Effector CD8-positive, alpha-beta T cell (primary cell): ENCODE measurements at places on chromosomes 2 and 18.
A peak's percentile ranks its signal among the peaks of the same experiment; 100 is the strongest.

- DNase-seq: no peak
Observed at GRCh38 chr2:185875136-185875931, 136.7 kb downstream of the FSIP2 start.

DNA sequence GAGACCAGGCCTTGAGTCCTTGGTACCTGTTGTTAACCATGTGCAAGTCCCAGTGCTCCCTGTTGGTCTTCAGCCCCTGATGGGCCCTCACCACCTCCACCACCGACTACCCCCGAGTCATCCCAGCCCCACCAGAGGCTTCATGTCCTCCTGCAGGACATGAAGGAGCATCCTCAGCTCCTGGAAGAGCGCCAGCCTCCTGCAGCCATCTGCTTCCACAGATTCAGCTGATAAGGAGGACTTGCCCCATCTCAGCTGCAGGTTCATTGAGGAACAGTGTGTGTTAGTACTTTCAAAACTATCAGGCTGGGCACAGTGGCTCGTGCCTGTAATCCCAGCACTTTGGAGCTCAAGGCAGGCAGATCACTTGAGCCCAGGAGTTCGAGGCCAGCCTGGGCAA is 151.9 kb downstream of the ATP9B start:
- no peak for DNase-seq

DNA sequence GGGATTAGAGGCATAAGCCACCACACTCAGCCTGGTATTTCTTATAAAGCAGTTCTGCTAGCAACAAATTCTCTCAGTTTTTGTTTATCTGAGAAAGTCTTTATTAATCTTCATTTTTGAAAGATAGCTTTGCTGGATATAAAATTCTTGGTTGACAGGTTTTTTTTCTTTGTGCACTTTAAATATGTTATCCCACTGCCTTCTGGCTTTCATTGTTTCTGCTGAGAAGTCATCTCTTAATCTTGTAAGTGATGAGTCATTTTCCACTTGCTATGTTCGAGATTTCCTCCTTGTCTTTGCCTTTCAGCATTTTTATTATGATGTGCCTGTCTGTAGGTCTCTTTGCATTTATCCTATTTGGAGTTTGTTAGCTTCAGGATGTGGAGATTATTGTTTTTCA is 5.9 kb upstream of the ELAC1 start:
- no peak for DNase-seq

- no peak for DNase-seq
Observed at GRCh38 chr2:62452701-62453454, 53.1 kb downstream of the TMEM17 start.

GRCh38 chr2:175468431-175469098 is 287.1 kb upstream of the ATP5MC3 start:
- no peak for DNase-seq

DNA sequence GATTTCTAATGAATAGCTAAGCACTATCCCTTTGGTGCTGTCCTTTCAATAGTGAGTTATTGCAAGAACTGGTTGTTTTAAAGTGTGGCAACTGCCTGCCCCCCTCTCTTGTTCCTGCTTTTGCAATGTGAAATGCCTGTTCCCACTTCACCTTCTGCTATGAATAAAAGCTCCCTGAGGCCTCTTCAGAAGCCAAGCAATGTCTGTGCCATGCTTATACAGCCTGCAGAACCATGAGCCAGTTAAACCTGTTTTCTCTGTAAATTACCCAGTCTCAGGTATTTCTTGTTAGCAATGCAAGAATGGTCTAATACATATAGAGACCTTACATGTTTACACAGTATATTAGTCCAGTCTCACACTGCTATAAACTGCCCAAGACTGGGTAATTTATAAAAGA is 15.0 kb upstream of the METTL21A start:
- DNase-seq: no peak

GRCh38 chr2:101830555-101830954 is 133.0 kb downstream of the MAP4K4 start:
- DNase-seq: no peak

- DNase-seq: no peak
Observed at GRCh38 chr2:50529600-50530218, 502.2 kb downstream of the NRXN1 start.

- DNase-seq: no peak
Observed at GRCh38 chr2:151640087-151640486, 94.2 kb downstream of the NEB start.

DNA sequence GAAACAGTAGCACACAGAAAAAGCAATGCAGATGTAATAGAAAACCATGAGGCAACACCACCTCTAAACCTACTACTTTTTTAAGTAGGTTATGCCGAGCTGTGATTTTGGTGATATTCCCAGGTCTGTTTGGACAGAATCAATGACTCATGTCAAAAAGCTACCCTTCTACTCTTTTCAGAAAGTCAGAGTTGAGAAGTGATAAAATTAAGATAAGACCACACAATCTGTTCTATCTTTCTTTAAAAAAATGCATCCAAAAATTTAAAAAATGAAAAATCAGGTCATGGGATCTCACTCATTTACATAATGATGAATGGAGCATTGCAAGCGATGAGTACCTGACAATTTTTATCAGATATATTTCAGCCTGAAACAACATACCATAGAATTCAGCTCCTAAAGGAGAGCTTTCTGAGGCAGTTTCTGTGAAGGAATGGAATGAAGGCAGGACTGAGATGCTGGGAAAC is 826.3 kb downstream of the BCL11A start:
- no peak for DNase-seq

- DNase-seq: no peak
Observed at GRCh38 chr2:71617266-71617665, 163.9 kb downstream of the DYSF start.

GRCh38 chr2:170815746-170816503 is 762 bp upstream of the GAD1 start:
- DNase-seq: peak; percentile 42

DNA sequence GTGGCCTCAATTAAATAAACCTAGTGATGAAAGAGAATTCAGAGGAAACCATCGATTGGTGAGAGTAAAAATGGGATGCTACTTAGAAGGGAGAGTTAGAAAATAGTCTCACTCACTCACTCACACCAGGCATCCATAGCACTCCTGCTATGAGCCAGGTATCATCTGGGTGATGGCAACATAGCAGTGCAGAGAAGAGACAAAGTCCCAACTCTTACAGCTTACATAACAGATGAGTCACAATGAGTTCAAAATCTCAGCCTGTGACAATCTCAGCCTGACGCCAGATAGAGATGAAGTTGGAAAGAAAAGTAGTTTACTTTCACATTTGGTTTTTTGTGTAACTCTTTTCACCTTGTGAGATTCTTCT is 55.4 kb upstream of the THOC1 start:
- no peak for DNase-seq

GRCh38 chr2:240791221-240791800 is 28.7 kb downstream of the KIF1A start:
- no peak for DNase-seq

GRCh38 chr18:34965108-34965507 is 76.1 kb upstream of the MAPRE2 start:
- no peak for DNase-seq

DNA sequence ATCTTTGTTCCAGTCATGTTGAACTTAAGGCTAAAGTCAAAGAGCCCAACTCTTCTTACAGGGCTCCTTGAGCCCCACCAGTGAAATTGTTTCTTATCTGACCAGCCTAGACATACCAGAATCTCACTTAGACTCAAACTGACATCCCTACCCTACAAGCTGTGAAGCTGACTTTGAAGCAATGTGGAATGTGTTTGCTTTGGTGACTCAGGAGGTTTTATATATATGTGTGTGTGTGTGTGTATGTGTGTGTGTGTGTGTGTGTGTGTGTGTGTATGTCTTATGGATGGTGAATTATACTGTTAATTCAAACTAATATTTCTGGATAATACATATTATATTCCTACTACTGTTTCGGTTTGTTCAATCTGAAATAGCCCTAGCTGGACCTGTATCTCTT is 67.3 kb downstream of the CAMKMT start:
- no peak for DNase-seq
